ENCODE measurements at places on chromosomes 13 and 19.

- no peak for DNase-seq
These were observed 4.9 kb upstream of the ZC3H13 start for GRCh38 chr13:46057256-46058015.

GRCh38 chr13:36818804-36819738 lies at the start of gene RFXAP:
Gene RFXAP (plus strand): TSS chr13:36819222. CDS start chr13:36819358, 136 bp downstream.
- DNase-seq: no peak

DNA sequence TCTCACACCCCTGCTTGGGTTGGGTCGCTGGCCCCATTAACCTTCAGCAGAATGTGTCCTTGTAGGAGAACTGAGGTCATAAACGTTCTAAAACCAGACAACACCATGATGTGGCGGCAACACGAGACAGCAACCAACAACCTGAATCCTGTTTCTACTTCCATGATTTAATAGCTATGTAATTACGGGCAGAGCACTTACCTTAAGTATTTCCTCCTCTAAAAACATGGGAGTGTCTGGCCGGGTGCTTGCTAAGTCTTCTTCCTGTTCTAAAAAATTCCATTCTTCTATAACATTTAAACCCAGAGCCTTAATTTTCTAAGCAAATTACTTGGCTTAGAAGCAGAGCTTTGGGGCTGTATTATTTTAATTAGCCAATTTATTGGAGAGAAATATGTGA lies 33.5 kb upstream of the IRS2 start:
- no peak for DNase-seq

- no peak for DNase-seq
These were observed 3.4 kb downstream of the PRR12 start for GRCh38 chr19:49594157-49594992.

DNA sequence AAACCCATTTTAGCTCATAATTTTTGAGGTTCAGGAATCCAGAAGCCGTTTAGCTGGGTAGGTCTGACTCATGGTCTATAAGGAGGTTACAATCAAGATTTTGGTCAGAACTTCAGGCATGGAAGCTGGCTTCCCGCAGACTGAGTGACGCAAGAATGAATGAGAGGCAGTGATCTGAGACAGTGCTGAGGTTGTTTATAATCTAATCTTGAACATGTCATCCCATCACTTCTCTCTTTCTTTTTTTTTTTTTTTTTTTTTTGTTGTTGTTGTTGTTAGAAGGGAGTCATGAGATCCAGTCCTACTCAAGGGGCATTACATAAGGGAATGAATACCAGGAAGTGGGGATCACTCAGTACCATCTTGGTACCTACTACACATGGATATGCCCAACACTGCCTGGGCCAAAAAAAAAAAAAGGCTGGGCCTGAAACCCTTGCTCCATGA lies 217.4 kb downstream of the DLEU7 start:
- no peak for DNase-seq

GRCh38 chr19:20661150-20661819 lies at the start of gene ZNF626:
Gene ZNF626 (minus strand): TSS chr19:20661571. CDS start chr19:20661446, 125 bp downstream.
- DNase-seq: no peak

DNA sequence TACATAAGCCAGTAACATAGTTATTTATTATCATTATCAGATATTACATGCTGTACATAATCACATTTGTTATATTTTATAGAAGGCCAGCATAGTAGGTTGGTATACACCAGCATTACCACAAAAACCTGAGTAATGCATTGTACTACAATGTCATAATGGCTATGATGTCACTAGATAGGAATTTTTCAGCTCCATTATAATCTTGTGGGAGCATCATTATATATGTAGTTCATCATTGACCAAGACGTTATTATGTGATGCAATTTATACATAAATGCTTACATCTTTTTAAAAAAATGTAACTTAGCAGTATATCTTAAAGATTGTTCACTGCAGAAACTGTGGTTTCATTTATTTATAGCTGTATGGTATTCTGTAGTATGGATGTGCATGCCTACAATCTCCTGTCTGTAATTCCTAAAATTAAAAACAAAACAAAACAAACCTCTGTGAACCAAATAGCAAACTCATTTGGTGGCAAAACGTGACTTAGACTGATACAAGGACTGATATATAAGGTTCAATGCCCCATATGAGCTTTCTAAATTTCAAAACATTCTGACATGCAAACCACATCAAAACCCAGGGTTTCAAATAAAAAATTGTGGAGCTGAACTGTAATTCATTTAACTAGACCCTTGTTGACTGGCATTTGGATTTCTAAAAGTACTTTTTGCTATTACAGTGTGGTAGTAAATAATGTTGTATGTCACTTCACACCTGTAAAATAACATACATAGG lies 250.9 kb downstream of the DLEU7 start:
- no peak for DNase-seq

All from vagina (tissue), 2 donors.